Heart right ventricle (tissue), 16 donors: ENCODE measurements at places on chromosomes 4 and X. TPM values are rescaled to one million over a fixed set of nuclear protein-coding genes. Genes with fewer than 3 reads are reported as not detected.

GRCh38 chr4:88008122-88008742, 797 bp downstream of the PKD2 start:
- peak; percentile 41 for DNase-seq

- no peak for DNase-seq
Observed at GRCh38 chr4:5204781-5205180, 153.5 kb downstream of the STK32B start.

GRCh38 chrX:40947276-40947675, 138.0 kb upstream of the USP9X start:
- DNase-seq, result no peak

GRCh38 chr4:24778464-24779225, 16.7 kb upstream of the SOD3 start:
- DNase-seq, result no peak

The SYTL5 gene
- 0.99 TPM for total RNA-seq

The MAGEB1 gene
- total RNA-seq, result not detected

The NOA1 gene
- 13.5 TPM for total RNA-seq
